Stimulated activated CD4-positive, alpha-beta T cell treated with anti-CD3 and anti-CD28 coated beads, TNF-alpha, amount 100 ng/mL, for 4 hours (primary cell): ENCODE measurements at places on chromosomes 11 and 22.

DNA sequence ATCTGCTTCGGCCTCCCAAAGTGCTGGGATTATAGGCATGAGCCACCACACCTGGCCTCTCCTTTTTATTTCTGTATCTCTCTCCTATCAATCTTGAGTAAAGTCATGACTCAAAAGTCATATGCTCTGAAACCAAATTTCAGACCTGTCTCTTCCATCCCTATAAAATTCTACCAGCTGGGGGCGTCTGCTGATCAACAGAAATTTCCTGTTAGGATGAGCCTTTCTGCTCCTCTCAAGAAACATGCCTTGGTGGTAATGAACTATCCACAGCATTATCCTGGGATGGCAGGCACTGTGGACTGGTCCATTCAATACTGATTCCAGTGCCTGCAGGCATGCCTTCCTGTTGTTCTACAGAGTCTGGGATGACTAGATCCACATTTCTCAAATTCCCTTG lies 472.6 kb downstream of the NELL1 start:
- no peak for DNase-seq

DNA sequence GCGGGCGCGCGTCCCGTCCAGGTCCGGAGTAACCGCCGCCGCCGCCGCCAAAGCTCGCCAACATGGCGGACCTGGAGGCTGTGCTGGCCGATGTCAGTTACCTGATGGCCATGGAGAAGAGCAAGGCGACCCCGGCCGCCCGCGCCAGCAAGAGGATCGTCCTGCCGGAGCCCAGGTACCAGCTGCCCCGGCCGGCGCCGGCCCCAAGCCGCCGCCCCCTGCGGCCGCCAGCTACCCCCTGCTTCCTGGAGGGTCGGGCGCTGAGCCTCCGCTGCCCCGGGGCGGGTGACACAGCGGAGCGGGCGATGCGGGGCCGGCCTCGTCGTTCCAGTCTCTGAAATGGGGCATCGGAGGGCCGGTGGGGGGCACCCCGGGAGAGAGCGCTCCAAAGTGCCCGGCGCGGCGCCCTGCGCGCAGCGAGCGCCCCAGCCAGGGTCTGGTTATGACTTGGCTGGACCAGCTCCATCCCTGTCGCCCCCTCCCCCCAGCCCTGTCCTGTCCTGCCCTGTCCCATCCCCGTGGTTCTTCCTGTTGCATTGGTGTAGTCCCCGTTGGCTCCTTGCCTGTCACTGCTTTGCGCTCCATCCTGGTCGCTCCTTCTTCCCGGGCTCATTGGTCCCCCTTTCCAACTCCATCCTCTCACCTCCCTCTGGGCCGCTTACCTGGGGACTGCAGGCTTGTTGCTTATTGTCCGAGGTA lies 653 bp downstream of the GRK3 start:
- peak; percentile 14 for DNase-seq

GRCh38 chr11:126138636-126139035 lies 72.8 kb downstream of the RPUSD4 start:
- DNase-seq, result no peak

- no peak for DNase-seq
These were observed 572.7 kb downstream of the SOX6 start for GRCh38 chr11:15783619-15784018.

DNA sequence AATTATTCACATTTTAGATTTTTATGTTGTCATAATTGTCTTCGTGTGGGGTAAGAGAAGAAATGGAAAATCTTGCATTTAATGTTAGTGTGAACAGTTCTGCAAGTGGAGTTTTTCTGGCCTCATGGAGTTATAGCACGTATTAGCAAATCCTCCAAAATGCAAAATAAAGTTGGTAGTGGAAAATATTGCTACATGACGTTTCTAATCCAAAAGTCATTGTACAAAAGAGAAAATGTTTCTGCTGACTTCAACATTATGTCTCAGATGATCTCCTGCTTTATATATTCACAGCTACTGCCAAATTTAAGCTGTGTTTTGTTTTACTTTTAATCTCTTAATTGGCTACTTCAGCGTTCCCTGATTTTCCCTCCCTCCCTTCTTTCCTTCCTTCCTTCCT lies 1804.0 kb upstream of the RAG2 start:
- DNase-seq, result no peak

DNA sequence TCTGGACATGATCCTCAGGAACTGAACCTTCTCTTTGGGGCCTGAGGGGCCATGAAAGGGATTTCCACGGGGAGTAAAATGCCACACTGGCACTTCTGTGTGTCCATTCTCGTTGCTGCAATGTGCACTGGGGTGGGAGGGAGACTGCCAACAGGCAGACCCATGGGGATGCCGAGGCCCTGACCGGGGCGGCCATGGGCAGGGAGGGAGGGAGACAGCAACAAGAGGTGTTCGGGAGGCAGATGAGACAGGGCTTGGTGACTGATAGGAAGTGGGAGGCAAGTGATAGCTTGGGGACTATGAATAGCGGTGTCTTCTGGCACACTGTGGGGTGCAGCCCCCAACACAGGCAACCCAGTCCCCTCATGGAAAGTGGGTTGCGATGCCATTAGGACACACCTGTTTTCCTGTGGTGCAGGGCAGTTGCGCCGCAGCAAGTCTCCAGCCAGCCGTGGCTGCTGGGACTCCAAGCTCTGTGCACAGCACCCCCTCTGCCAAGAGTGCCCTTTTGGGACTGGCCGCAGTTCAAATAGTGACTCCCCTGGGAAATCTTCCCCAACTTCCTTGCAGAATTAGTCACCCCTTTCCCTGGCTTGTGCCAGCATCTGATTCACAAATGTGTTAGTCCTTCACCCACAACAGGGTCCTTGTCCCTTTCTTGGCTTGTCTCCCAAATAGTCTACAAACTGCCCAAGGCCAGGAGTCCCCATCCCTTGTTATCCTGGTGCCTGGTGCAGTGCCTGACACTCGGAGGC lies 88.8 kb downstream of the CHST1 start:
- DNase-seq, result no peak

GRCh38 chr11:35845860-35846259 lies 98.0 kb upstream of the LDLRAD3 start:
- no peak for DNase-seq

- peak; percentile 43 for DNase-seq
These were observed 2.3 kb downstream of the ADORA2A start for GRCh38 chr22:24429411-24430365.

- DNase-seq, result no peak
These were observed 37.7 kb downstream of the EFCAB6 start for GRCh38 chr22:43774318-43774915.

DNA sequence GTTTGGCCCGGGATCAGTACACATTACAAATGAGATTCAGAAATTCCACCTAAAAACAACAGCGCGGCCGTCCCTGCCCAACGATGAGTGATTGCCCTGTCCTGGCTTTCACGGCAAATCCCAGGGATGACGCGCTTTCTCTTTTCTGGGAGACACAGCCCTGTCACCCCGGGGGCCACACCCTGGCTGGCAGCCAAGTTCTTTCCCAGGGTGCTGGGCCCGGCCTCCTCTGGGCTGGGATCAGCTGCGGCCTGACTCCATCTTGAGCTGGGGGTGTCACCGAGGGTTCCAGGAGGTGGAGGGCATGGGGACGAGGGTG lies 82.7 kb downstream of the FBLN1 start:
- no peak for DNase-seq

- DNase-seq, result no peak
These were observed 143.3 kb upstream of the MTNR1B start for GRCh38 chr11:92826136-92826535.

DNA sequence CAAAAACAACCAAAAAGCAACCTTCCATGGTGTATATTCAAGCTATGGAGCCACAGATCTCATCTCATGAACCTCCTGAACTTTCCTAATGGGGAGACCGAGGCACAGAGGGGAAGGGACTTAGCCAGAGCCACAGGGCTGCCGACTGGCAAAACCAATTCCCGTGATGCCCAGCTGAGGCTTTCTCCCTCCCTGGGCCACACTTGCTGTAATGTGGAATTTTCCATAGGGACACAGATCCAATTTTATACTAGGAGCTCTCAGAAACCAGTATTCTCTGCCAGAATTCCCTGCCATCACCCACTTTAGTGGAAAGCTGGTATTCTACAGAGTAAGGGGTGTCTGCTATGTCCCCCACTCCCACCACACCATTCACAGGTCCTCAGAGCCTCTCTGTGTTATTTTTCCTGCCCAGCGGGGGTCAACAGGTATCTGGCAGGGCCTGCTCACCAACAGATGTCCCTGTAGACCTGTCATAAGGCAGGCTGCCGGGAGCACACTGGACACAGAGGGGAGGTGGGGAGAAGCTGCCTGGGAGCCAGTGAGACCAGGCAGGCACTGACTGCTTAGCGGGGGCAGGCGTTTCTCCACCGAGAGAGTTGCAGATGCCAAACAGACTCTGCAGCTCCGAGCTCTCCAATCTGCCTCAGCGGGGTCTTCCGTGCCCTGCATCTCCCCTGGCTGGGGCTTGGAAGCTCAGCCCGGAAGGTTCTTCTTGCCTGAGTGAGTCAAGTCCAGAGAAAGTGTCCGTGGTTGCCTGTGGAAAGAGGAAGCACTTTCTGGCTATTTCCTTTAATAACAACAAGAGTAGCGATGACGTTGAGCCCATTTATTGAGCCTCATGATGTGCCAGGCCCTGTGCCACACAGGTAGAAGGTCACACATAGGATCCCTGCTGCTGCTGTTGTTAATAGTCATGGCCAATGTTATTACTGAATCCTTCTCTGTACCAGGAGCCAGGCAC lies 26.3 kb downstream of the RPS6KA4 start:
- no peak for DNase-seq

DNA sequence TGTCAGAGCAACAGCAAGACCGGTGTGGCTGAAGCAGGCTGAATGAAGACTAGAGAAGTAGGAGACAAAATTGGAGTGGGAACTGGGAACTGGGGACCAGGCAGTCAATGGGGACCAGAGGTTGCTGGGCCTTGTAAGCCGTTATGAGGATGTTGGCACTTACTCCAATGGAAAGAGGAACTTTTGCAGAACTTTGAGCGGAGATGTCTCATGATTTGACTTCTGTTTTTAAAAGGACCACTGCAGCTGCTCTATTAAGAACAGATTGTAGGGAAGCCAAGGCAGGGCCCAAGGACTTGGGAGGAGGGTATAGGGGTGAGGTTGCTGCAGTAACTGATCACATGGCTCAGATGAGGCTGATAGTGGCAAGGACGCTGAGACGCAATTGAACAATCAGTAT lies 34.2 kb downstream of the IL18 start:
- no peak for DNase-seq

- DNase-seq, result no peak
These were observed 13.3 kb downstream of the FAM83F start for GRCh38 chr22:40007853-40008710.

DNA sequence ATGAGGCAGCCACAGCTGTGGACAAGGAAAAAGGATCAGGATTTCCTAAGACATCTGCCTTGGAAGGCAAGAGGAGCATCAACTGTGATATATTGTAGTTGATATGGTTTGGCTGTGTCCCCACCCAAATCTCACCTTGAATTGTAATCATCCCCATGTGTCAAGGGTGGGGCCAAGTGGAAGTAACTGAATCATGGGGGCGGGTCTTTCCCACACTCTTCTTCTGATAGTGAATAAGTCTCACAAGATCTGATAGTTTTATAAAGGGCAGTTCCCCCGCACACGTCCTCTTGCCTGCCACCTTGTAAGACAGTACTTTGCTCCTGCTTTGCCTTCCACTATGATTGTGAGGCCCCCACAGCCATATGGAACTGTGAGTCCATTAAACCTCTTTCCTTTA lies 10.2 kb downstream of the RIC8A start:
- no peak for DNase-seq

- no peak for DNase-seq
These were observed 10.9 kb upstream of the NAALADL1 start for GRCh38 chr11:65069217-65069616.

GRCh38 chr11:6229911-6230310 lies 4.5 kb downstream of the FHIP1B start:
- no peak for DNase-seq

DNA sequence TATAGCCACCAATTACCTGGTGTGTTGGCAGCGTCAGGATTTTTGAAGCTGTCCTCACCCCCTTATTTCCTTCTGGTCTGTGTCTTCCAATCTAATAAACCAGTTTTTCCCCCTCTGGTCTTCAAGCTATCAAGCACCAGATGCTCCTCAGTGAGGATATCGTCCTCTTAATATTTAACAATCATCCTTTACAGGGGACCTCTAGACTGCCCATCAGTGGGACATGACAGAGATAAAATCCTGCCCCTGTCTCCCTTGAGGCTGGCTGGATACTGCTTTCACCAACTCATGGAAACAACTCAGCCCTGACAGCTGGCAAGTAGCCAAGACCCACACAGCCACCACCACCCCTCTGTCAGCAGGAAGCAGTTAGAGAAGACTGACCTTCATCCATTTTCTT lies 421.0 kb upstream of the API5 start:
- no peak for DNase-seq

DNA sequence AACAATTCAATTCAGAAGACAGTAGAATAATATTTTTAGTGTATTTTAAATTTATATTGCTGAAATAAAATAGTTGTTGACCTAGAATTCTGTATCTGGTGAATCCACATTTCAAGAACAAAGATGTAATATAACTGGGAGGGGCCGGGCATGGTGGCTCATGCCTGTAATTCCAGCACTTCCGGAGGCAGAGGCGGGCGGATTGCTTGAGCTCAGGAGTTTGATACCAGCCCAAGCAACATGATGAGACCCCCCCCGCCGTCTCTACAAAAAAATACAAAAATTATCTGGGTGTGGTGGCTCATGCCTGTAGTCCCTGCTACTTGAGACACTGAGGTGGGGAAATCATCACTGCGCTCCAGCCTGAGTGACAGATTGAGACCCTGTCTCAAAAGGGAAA lies 72.6 kb downstream of the CD82 start:
- DNase-seq, result no peak

GRCh38 chr11:6681949-6682348 lies 1.2 kb downstream of the MRPL17 start:
- no peak for DNase-seq

- DNase-seq, result no peak
These were observed 24.1 kb upstream of the LRRC32 start for GRCh38 chr11:76694664-76695063.

GRCh38 chr11:39589391-39589790 lies 1870.1 kb downstream of the LRRC4C start:
- DNase-seq, result no peak

- DNase-seq, result no peak
These were observed 14.6 kb upstream of the CTSD start for GRCh38 chr11:1778141-1778911.

DNA sequence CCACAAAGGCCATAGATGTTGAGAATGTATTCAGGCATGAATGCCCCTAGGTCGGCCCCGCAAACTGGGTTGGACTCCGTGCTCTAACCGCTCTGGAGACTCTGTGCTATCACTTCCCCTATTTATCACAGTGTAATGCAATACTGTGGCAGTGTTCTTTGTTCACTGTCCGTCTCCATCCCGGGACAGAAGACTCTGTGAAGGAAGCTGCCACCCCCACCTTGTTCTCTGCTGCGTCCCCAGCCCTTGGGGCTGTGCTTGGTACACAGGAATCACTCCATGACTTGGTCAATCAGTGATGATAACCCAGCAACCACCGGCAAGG lies 57.6 kb downstream of the TSPAN18 start:
- DNase-seq, result no peak
